ENCODE measurements at places on chromosomes 13 and 19.

- no peak for DNase-seq
Measured at GRCh38 chr13:44312834-44313551, 60.6 kb upstream of the SERP2 start.

GRCh38 chr19:42349378-42350107 lies 24.1 kb downstream of the MEGF8 start:
- no peak for DNase-seq

DNA sequence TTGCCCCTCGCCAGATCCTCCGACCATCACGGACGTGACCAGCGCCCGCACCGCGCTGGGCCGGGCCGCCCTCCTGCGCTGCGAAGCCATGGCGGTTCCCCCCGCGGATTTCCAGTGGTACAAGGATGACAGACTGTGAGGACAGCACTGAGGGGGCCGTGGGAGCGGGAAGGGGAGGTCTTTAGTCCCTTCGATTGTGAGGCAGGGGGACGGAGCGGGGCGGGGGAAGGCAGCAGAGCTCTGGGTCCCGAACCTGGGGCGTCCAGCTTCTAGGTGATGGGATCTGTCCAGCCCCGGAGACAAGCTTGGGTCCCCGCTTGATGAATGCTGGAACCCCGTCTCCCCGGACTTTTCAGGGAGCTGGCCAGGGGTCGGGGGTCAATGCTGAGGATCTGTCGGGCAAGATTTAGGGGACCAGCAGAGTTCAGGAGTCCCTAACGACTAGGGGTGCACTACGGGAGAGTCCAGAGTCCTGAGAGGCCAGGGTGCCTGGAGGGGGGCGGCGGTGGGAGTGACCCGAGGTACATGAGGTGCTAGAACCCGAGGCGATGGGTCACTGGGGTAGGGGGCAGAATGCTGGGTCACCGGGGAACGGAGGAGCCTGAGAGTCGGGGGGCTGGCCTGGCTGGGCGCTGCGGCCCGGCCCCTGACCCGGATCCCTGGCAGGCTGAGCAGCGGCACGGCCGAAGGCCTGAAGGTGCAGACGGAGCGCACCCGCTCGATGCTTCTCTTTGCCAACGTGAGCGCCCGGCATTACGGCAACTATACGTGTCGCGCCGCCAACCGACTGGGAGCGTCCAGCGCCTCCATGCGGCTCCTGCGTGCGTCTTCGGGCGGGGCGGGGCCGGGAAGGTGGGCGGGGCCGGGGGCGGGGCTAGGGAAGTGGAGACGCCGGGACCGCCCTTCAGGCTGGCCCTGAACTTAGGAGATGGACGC lies 14.6 kb downstream of the VSIG10L start:
- DNase-seq: peak; percentile 24

GRCh38 chr13:24699541-24699940 lies 19.3 kb downstream of the ATP12A start:
- DNase-seq: no peak

GRCh38 chr19:12788682-12789097 lies 2.6 kb upstream of the JUNB start:
- no peak for DNase-seq

All from activated CD4-positive, alpha-beta T cell treated with anti-CD3 and anti-CD28 coated beads, Interleukin-2, amount 50 U/mL, for 24 hours (primary cell).